ENCODE measurements at places on chromosomes 6 and 20.

DNA sequence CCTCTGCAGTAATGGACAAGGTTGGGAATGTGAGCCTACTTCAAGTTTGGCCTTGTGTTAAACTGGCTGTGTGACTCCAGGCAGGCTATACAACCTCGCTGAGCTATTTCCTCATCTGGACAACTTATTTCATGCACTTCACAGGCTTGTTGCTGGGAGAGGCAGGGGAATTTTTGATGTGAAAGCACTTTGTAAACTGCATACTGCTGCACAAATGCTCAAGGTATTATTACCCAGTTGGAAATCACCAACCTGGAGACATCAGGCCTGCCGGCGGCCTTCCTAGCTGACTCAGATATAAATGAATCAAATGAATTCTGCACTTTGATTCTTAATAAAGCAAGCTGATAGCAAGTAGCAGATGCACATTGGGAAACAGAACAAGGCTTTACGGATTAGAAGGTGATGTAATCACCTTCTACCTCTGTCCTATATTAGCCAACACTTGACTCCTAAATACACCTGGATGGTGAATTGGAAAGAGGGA is 10.1 kb downstream of the JARID2 start:
- no peak for DNase-seq

DNA sequence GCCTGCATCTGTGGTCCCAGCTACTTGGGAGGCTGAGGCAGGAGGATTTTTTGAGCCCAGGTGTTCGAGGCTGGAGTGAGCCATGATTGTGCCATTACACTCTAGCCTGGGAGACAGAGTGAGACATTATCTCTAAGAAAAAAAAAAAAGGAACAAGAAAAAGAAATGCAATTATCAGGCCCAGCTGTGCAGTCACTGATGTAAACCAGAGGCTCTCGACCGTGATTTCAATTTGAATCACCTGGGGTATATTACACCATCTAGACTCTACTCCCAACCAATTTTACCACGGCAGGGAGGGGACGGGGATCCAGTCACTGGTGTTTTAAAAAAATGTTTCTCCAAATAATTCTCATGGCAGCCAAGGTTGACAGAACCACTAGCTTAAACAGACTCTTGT is 48.8 kb upstream of the NKX2-2 start:
- DNase-seq, result no peak

DNA sequence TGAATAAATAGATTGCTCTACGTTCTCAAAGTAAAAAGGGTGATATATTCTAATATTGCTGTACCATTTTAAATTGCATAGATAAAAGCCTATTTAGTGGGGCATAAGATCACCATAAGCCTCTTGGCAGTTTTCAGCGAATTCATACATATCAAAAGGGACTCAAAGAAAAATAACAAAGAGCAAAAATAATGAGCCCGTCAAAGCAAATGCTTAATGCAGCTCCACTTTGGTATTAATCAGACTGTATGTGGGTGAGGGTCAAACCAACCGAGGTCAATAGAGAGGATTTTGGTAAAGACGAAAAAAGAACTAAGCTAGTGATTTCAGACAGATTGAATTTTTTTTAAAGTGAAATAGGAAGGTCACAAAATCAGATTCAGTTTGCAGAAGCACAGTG is 598.8 kb downstream of the GRIK2 start:
- DNase-seq, result no peak

- DNase-seq, result no peak
Observed at GRCh38 chr6:136464148-136464547, 86.1 kb downstream of the MAP7 start.

- no peak for DNase-seq
Observed at GRCh38 chr6:3966426-3966825, 112.5 kb downstream of the FAM217A start.

GRCh38 chr6:34146801-34147592 is 1.1 kb upstream of the GRM4 start:
- no peak for DNase-seq

- DNase-seq, result no peak
Observed at GRCh38 chr6:102759415-102759814, 1365.9 kb downstream of the GRIK2 start.

GRCh38 chr6:127195833-127196232 is 70.8 kb upstream of the RNF146 start:
- no peak for DNase-seq

DNA sequence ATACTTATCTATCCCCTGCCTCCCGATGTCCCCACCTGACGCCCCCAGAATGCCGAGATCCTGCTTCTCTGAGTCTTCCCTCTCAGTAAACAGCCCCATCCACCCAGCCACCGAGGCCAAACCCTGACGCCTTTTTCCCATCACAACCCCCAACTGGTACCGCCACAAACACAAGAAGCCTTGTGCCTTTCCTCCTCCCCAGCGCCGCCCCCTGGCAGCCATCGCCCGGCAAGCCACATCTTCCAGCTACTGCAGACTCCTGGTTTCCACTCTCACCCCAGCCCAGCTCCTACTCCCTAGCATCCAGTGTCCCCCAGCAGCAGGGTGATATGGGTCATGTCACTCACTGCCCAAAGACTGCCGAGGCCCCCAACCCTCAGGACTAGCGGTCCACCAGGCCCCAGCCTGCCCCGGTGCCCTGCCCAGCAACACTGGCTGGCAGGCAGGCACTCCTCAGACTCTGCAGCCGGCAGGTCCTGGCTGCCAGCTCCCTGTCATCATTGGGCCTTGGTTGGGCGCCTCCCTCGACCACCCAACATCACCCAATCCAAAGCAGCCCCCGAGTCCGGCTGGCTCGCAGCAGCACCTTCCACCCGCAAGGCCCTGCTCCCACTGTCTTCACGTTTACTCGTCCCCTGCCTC is 11.2 kb downstream of the TCFL5 start:
- DNase-seq, result no peak

GRCh38 chr6:159307246-159307790 is 138.1 kb downstream of the FNDC1 start:
- DNase-seq, result no peak

- no peak for DNase-seq
Observed at GRCh38 chr6:142857233-142857761, 87.7 kb downstream of the HIVEP2 start.

- DNase-seq, result no peak
Observed at GRCh38 chr20:63577317-63577894, 3.4 kb upstream of the HELZ2 start.

- DNase-seq, result no peak
Observed at GRCh38 chr6:127289934-127290333, 23.3 kb downstream of the RNF146 start.

- DNase-seq, result no peak
Observed at GRCh38 chr20:35551503-35551902, 9.6 kb downstream of the ERGIC3 start.

GRCh38 chr20:33602826-33603590 is 59.1 kb upstream of the C20orf144 start:
- DNase-seq, result no peak
